NCI-H187 treated with DMSO at 0.1 percent for 48 hours (cell line): ENCODE measurements at places on chromosomes 5 and 9.

- DNase-seq = no peak
Measured at GRCh38 chr5:169736653-169737052, 99.6 kb downstream of the DOCK2 start.

DNA sequence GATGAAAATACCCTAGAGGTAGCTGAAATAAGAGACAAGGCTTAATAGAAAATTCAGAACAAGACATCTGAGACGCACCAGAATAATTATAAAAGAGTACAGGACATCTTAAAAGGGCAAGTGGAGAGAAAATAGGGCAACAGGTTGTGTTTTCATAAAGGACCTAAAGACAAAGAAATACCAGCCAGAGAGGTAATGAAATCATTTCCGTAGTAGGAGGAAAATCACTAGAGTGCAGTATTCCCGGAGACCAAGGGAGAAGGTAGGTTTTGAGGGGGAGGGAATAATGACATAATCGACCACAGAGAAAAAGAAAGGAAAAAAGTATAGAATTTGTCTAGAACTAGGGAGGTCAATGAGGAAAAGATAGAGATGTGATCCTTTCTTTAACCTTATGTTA, 26.2 kb upstream of the CTNNAL1 start:
- DNase-seq = no peak

GRCh38 chr5:7053528-7054209, 340.4 kb downstream of the TENT4A start:
- no peak for DNase-seq

DNA sequence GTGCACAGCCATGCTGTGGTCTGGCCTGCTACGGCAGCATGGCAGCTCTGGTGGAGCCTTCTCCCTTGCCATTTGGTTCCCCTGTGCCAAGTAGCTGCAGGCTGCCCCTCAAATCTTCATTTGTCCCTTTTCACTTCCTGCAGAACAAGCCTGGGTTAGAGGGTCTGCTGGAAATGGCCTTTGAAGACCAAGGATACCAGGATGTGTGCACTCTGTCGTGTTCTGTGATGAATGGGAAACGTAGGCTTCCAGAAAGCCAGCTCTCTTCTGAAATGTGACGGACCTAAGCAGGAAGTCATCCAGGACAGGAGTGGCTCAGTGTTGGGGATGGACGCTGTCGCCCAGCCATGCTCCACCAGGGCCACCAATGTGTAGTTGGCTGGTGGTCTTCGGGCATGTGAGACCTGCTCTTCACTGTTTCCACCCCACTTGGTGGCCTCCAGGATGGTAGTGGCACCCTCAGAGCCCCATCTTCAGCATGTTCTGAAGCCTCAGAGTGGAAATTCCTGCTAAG, 3.4 kb upstream of the POMT1 start:
- no peak for DNase-seq

DNA sequence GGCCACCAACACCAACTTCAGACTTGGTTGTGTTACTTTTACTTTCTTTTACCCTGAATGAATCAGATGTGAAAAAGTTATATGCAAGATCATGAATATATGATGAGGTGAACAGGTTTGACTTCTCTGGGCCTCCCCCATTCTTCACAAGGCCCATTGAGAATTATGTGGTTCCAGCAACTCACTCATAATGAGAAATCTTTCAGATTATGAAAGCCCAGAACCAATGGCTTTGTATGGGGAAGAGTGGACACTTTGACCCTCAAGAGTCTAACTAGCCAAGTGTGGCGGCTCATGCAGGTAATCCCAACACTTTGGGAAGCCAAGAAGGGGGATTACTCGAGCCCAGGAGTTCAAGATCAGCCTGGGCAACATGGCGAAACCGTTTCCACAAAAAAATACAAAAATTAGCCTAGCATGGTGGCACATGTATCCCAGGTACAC, 16.1 kb upstream of the LNPEP start:
- DNase-seq = no peak

DNA sequence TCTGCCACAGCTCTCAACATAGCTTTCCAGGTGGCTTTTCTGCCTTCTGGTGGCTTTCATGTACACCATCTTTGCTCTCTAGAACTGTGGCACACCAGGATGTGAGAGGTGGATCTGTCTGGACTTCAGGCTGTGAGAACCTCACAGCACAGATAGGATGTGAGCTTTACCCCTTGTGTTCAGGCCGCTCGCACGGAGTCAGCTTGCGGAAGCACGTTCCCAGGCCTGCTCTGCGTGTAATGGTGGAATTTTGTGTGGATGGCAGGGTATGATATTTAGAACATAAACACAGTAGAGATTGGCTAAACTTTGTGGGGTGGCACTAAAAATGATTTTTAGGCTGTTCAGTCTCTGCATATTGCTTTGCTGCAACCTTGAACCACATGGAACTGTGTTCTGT, 250.5 kb downstream of the FANCC start:
- DNase-seq = no peak

DNA sequence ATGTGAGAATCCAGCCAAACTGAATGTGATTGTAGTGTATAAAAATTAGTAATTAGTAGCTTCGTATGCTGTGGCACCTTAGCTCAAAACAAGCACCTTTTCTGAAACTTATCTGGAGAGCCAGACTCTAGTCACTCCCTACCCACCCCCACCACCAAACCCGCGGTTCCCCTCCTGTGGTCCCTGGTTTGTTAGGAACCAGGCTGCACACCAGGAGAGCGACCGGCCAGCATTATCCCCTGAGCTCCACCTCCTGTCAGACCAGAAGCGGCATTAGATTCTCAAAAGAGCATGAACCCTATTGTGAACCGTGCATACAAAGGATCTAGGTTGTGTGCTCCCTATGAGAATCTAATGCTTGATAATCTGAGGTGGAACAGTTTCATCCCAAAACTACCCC, 498.6 kb downstream of the CHSY3 start:
- DNase-seq = no peak

DNA sequence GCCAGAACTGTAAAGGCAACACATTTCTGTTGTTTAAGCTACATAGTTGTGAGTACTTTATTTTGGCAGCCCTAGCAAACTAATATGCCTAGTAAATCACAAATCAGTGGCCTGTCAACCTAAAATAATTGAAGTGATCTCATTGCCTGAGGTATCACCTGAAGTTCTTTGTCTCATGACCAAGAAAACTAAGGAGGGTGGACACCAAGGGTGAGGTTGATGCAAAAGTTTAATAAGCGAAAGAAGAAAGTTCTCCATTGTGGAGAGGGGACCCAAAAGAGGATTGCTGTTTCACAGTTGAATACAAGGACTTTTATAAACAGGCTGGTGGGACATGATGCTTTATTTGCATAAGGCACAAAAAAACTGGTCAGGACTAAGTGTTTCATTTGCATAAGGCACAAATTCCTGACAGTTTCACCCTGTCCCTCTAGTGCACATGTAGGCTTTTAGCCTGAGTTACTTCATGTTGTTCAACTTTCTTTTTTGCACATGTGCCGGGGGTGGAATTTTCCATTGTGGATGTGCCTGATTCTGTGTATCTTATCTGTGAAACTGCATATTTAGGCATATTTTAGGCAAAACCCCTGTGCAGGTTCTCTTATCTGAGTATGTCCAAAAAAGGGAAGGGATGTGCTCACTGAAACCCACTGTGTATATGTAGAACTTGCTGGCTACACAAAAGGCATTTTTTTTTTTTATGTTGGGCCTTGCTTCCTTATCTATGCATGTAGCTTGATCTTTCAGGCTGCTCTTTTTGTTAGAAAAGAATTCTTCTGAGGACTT, 108.6 kb upstream of the RAI14 start:
- DNase-seq = no peak
